ENCODE measurements at places on chromosomes 11 and 22.

DNA sequence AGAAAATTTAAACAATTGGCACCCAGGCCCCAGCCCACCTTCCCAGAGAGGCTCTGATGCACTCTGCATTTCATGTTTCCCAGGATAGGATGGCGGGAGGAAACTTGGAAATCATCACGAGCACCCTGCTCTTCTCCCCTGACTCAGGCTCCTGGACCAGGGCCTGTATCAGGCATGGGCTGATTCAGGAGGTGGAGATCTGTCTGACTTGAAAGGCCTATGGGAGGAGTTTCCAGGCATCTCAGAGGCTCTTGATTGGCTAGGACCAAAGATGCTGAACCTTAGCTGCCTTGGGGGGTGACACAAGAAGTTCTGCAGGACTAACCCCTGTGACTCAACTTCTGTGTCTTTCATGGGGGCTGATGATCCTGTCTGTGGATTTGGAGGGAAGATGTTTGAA is 106.2 kb downstream of the PKNOX2 start:
- DNase-seq = no peak

DNA sequence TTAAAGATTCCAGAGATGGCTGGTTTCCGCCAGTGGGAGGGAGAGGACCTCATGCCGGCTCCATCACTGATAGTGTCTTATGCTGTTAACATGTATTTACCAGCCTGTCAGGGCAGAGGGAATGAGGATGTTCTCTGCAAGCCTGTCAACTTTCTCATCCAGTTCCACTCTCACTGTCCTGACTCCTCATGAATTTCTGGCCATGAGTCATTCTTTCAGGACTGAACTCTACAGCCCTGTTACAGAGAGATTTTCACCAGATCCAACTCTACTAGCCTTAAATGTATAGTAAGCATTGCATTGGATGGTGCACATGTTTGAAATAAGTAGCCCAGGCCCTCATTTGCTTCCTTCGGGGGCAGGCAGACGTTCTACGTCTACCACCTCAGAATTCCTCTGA is 387.7 kb downstream of the TMEM135 start:
- DNase-seq = no peak

DNA sequence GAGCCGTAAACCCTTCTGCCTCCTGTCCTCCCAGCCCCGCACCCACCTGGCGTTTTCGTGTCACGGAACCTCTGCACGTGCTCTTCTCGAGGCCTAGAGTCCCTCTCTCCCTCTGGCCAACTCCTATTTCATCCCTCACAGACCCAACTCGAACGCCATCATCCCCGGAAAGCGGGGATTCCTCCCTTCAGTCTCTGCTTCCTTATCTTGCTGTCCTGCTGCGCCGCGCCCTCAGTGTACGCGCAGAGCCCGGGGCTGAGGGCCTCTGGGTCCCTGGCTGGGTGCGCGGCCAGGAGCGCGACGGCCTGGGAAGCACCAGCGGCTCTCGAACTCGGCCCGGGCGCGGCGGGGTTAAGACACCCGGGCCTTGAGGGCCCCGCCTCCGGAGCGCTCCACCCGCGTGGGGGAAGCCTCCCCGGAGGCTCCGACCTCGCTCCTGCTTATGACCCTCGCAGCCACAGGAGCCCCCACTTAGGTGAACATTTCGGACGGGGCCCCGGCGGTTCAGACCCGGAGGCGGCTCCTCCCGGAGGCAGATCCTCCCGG is 398 bp upstream of the ATG16L2 start:
- DNase-seq = no peak

- DNase-seq = no peak
These were observed 325.1 kb downstream of the SOX6 start for GRCh38 chr11:16031210-16031609.

DNA sequence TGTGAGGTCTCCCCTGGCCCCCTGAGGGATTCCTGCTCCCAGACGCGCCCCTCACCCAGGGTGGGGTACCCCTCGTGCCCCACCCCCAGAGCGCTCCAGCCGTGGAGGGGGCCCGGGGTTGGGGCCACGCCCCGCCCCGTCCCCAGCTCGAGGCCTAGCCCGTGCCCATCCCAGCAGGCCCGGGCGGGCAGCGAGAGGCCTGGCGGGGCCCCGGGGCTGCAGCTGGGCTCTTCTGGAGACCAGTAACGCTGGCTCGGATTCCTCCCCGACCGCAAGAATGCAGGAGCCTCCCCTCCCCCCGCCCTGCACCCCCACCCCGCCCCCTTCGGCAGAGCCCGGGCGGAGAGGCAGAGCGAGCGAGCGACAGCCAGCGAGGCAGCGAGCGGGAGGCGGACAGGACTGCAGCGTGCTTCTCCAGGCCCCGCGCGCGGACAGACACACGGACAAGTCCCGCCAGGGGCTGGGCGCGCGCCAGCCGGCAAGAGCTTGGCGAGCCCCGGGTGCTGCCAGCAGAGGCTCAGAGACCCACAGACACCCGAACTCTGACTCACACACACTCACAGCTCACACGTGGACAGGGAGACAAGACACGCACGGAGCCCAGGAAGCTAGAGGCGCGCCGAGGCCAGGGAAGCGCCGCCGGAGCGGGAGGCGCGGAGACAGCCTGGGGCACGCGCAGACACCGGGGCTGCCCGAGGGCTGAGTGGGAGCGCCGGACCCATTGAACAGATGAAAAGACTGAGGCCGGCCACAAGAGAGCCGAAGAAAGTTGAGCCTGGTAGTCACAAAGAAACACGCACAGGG is 15.2 kb downstream of the BCL9L start:
- DNase-seq = no peak

DNA sequence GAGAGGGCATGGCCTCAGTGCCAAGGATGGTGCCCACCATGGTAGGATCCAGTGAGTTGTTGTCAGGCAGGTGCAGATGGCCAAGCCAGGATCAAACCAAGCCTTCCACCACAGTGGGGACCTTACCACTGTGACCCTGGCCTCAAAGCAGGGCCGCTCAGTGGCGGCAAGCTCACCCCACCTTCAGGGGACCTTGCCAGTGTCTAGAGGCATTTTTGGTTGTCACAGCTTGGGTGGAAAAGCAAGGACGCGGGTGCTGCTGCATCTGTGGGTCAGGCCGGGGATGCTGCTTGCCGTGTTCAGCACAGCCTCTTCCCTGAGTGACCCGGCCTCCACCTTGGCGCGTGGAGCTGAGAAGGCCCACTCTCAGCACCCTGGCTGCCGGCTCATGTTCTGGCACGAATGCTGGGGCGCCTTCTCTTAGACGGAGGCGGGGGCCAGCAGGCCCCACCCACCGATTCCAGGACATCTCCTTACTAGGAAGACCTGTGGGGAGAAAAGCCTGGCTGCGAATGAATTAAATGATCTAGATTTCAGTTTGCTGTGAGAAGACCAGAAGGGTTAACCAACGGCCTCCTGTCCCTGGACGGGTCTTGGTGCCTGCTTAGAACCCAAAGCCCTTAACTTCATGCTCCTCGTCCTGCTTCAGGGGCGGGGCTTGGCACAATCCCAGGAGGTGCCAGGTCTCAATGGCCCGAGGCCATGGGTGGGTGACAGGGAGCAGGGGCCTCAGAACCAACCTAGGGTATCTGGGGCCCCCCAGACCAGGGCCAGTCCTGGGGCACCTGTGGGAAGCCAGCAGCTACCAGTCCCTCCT is 18.9 kb downstream of the TRMU start:
- DNase-seq = no peak

- peak; percentile 60 for DNase-seq
These were observed 874 bp downstream of the ZFTA start for GRCh38 chr11:63767565-63768236.

DNA sequence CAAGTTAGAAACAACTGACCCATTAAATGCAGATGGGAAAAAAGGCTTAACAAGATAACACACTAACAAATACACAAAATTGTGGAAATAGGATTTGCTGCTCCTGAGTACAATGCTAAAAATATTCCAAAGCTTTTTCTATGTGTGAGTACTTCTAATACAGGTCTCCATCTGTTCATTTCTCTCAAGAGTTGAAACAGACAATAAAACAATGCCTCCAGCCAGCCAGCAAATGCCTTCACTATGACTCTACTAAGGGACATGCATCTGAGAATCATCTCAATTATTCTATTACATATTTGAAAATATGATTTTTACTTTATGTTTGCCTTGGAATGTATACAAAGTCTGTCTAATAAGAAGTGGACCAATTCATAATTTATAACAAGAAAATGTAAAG is 119.0 kb downstream of the CADM1 start:
- no peak for DNase-seq

- no peak for DNase-seq
These were observed 17.5 kb upstream of the MYH9 start for GRCh38 chr22:36405221-36405661.

GRCh38 chr11:123532131-123532530 is 102.1 kb downstream of the GRAMD1B start:
- no peak for DNase-seq

DNA sequence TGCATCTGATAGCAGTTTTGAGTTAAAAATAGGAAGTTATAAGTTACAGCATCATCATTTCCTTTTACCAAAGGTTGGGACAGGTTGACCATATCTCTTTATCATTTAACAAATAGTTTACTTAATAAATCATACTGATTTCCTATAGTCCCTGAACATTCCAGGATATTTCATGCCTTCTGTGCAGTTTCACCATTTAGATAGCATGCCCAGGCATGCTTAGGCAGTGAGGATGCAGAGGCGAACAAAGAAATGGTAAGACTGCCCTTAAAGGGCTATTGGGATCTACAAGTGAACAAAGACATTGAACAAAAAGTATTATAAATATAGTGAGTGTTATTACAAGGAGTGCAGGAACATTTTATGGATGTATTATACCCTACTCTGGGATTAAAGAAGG is 96.4 kb downstream of the PRMT3 start:
- no peak for DNase-seq

- no peak for DNase-seq
These were observed 34.4 kb downstream of the SCUBE2 start for GRCh38 chr11:9057007-9057406.

Data from HS-27A (cell line).